Activated gamma-delta T cell treated with Interleukin-2 at 50 U/mL for 16 hours (primary cell): ENCODE measurements at places on chromosomes 6 and 20.

DNA sequence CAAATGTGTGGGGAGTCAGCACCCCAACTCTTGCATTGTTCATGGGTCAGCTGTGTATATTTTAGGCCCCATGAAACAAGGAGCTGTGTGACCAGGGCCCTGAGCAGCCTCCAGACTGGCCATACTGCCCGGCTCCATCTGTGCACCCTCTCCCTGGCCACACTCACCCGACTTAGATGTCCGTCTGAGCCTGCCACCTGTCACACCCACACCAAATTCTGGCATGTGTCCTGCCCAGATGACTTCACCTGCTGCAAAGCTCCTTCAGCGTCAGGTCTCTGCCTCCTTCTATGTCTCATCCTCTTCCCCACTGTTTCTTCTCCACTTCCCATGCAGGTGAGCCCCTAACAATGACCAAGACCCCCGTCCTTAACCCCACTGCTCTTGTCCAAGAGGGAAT lies 88.1 kb upstream of the THBS2 start:
- no peak for DNase-seq

DNA sequence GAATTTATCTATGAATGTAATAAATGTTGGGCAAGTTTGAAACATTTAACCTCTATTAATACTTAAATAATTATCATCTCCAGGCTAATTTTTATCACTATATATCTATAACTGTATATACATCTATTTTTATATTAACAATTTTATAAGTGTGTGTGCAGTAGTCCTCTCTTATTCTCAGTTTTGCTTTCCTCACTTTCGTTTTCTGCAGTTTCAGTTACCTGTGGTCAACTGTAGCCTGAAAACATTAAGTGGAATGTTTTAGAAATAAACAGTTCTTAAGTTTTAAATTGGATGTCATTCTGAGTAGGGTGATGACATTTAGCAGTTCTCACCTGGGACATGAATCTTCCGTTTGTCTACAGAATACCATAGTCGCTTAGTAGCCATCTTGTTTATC lies 379.4 kb upstream of the MAN1A1 start:
- DNase-seq = no peak

- no peak for DNase-seq
These were observed 307.4 kb downstream of the EYA4 start for GRCh38 chr6:133548423-133549159.

- no peak for DNase-seq
These were observed 23.9 kb downstream of the C20orf203 start for GRCh38 chr20:32649697-32650400.

DNA sequence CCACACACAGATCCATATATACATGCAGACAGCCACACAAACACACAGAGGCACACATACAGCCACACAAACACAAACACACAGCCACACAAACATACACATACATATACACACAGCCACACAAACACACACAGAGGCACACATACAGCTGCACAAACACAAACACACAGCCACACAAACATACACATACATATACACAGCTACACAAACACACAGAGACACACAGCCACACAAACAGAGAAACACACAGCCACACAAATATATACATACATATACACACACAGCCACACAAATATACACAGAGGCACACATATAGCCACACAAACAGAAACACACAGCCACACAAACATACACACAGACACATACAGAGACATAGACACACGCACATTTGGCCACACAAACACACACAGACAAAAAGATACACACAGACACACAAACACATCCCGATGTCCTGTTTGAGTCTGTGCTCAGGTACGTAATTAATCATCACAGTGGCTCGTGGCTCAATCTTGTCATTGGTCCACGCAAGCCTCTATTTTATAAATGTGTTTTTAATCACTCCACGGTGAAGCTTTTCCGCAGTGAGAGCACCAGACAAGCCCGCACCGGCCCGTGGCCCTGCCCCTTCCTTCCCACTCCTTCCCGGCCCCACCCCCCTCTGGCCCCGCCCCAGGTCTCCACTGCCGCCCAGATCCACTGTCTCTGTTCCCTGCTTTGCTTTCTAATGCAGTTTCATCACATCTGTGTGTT lies 135.3 kb downstream of the CDH4 start:
- DNase-seq = no peak

GRCh38 chr6:6312901-6313441 lies 7.5 kb downstream of the F13A1 start:
- no peak for DNase-seq

DNA sequence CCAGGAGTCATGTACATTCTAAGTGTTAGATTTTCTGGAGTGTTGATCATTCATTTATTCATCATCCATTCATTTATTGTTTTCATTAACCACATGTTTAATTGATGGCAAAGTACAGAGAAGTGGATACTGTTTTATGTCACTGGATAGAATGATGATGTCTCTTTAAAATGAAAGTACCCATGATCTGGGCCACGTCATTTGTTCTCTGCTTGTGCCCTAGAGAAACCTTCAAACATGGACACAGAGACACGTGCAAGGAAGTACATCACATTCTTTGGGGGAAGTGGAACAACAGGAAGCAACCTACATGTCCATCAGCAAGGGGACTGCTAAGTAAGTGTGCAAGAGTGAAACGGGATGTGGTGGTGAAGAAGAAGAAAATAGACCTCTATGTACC lies 75.8 kb upstream of the TSHZ2 start:
- no peak for DNase-seq

- no peak for DNase-seq
These were observed 183.9 kb upstream of the JARID2 start for GRCh38 chr6:15061908-15062515.

- DNase-seq = no peak
These were observed 296.8 kb downstream of the CLIC5 start for GRCh38 chr6:45718871-45719270.
